Activated CD4-positive, alpha-beta memory T cell treated with anti-CD3 and anti-CD28 coated beads, Interleukin-2, amount 10 ng/mL, durations not matched to agents 7 days and 5 days (primary cell): ENCODE measurements at places on chromosomes 4 and X. TPM values are rescaled to one million over a fixed set of nuclear protein-coding genes. Genes with fewer than 3 reads are reported as not detected.

GRCh38 chr4:98055800-98056501 lies 87.3 kb downstream of the STPG2 start:
- H3K27ac ChIP-seq = no peak overlapping the region
- H3K27me3 ChIP-seq = no peaks in the 10 kb centered on the region
- DNase-seq = no peak
- no peak overlapping the region for H3K4me3 ChIP-seq

DNA sequence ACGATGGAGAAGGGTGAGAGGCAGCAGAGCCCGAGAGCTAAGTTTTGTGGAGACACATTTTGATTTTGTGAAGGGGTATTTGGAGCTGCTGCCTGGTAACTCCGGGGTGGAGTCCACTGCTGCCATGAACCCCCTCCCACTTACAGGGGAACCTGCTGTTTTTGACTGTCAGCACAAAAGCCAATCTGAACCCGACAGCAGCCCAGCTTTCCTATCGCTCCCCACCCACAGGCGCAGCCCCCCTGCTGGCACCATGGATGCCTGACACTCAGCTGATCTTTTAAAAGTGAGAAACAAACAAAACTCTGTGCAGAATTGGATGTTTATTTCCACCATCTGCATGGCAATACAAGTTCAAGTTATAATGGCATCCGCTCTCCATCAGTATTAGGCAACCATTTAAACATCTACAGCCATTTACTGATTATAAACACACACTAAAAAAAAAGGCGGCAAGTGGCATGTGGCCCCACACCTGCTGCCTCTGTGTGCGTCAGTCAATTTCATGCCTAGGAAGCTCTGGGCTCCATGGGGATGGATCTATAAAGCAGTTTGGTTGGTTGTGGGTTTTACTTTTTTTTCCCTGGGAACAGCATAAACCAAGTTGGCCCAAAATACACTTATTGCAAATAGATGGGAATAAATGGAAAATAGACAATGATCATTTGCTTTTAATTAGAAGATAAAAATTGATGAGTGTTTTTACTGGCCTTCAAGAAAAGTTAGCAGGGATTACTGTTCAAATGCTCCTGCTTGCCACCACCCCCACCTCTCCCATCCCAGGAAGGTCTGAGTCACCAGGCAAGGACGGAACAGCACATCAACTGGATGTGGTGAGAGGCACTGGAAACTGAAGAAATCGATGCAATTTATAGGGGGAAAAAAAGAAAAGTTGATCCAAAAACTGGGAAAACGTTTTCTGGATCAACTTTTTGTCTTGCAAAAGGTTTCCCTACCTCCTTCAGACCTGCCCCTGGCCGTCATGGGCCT lies 46.0 kb downstream of the SEPSECS start:
- no peak for DNase-seq
- no peak overlapping the region for H3K4me3 ChIP-seq
- no peaks in the 10 kb centered on the region for H3K27me3 ChIP-seq
- H3K27ac ChIP-seq = no peak overlapping the region
- H3K36me3 ChIP-seq = no peaks in the 10 kb centered on the region

TMEM47 gene
- not detected for total RNA-seq

FAM114A1 gene
- total RNA-seq = 0.18 TPM
